ENCODE measurements at places on chromosomes 6 and 20. TPM values are rescaled to one million over a fixed set of nuclear protein-coding genes. Genes with fewer than 3 reads are reported as not detected.

DNA sequence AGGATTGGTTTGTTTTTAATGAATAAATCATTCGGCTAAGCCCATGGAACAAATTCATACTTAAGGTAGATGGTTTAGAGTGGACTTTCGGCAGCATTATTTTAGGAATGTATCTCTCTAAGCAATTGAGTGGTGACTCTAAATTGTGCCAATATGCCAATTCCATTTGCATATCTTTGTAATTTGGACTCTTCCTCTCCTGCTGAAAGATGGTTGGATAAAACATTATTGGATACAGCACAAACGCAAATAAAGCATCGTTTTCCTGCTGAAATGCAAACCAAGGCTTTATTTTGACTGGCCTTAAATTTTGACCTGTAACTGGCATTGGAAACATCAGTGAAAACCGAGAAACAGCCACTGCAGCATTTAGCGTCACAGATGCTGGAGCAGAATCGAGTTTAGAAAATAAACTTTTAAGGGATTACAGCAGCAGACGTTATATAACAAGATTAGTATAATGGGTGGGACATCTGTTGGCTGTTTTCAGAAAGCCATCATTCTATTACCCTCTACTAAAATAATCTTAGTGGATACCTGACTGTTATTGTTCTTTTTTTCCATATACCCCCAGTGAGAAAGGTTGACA lies 726.0 kb downstream of the KIF16B start:
- ATAC-seq, result no peak

- ATAC-seq, result no peak
These were observed 3.5 kb upstream of the BPI start for GRCh38 chr20:38300438-38300837.

- ATAC-seq, result peak; percentile 86
These were observed 693.0 kb downstream of the HTR1B start for GRCh38 chr6:76770281-76770680.

DNA sequence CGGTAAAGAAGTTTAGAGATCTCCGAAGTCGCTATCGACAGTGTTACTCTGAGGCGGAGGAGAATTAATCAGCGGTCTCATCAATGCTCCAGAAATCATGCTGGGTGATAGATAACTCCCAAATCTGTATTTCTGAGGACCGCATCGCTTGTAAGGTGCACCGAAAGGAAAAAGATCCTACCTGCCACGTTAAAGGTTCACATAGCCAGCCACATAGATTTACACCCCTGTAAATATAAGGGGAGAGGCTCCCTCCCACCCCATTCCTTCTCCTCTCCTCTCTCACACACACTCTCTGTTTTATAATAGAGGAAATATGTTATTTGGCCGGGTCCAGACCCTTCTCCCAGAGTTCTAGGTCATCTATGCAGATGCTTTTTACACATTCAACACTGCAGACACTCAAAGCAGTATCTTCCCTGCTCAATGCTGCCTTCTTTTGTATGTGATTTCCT lies 620 bp upstream of the DEK start:
- ATAC-seq, result no peak

DNA sequence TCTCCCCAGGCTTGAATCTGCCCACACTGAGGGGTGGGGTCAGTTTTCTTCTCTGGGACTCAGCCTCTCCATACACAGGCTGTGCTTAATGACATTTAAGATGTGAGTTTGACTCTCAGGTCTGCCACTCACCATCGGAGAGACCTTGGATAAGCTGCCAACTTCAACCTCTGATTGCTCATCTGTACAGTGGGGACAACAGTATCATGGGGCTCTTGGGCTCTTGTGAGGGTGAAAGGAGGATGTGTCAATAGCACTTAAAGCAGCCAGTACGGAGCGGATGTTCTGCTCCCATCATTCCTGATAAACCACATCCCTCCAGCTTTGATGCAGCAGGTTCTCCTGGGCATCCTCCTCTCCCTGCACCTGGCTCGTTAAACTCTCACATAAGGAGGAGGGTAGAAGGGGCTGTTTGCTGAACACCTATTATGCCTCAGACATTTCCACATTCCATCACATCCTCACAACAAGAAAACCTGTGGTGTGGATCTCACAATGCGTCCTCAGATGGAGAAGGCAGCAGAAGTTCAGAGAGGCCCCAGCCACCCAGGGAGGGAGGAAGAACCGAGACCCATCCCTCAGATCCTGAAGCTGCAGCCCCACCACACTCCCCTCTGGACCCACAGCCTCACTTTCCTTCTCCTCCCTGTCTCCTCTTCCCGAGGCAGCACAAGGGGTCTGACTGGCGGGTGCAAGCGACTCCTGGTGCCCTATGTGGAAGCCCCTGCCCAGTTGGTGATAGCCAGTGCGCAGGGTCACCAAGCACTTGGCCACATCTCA lies 1.9 kb upstream of the PDYN start:
- no peak for ATAC-seq

GRCh38 chr6:122947355-122947754 lies 48.7 kb upstream of the CLVS2 start:
- ATAC-seq, result peak; percentile 41

- ATAC-seq, result peak; percentile 47
These were observed 441.4 kb downstream of the COL12A1 start for GRCh38 chr6:74764486-74764885.

GRCh38 chr6:118017301-118017848 lies 110.3 kb downstream of the SLC35F1 start:
- no peak for ATAC-seq

The LY6G5B gene
- total RNA-seq, result 5.4 TPM

The PPP1R14C gene
- total RNA-seq, result 9.0 TPM

The BMP5 gene
- not detected for total RNA-seq

The RTF2 gene
- 76.9 TPM for total RNA-seq

The GRIK2 gene
- 1.9 TPM for total RNA-seq
